Glutamatergic neuron (in vitro differentiated cells): ENCODE measurements at places on chromosomes 7 and 10.

DNA sequence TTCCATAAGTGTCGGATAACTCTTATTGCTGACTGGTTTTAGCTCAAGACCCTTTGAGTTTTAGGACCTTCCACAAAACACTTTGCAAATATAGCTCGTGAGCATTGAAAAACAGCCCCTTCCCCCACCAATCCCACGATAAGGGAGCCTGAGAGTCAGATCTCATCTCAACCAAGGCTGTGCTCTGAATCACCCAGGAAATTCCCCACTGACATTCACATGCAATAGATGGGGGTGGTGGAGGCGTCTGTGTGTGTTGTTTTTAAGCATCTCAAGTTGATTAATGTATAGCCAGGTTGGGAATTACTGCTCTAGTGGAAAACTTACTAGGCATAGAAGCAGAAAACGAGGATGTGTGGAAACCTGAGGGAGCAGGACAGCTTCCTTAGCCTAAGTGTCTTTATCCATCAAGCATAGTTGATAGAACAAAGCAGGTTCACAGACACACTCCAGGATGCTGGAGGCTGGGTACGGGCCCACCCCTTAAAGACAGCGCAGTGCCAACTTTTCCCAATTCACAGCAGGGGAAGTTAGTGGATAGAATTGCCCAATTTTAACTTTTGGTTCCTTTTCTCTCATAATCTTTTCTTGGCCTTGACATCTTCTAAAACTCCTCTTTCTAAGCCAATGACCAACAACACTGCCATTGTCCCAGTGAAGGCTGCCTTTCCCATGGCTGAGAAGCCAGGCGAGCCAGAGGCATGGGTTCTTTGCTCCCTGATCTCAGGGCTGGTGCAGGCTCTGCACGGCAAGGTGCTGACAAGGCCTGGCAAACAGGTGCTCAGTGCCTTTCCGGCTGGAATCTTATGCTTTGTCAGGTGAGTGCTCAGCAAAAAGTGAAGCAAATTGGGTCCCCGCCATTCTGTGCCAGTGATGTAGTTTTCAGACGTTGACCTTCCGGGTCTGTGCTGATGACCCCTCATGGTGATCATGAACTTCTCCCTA lies 98.5 kb upstream of the INSIG1 start:
- DNase-seq: no peak
- no peak overlapping the region for H3K27ac ChIP-seq
- no peaks in the 10 kb centered on the region for H3K36me3 ChIP-seq
- H3K4me1 ChIP-seq: no peaks in the 10 kb centered on the region
- no peak overlapping the region for H3K4me3 ChIP-seq

- H3K4me3 ChIP-seq: no peak overlapping the region
- H3K4me1 ChIP-seq: peaks cover 36% of the 10 kb centered on the region
- no peak for DNase-seq
- peaks cover 3% of the 10 kb centered on the region for H3K27me3 ChIP-seq
- H3K36me3 ChIP-seq: peaks cover 4% of the 10 kb centered on the region
Observed at GRCh38 chr10:2885288-2886278, 181.8 kb upstream of the PFKP start.

GRCh38 chr10:17782921-17783665 lies 26.1 kb upstream of the MRC1 start:
- H3K27ac ChIP-seq: no peak overlapping the region
- H3K4me3 ChIP-seq: no peak overlapping the region

GRCh38 chr7:95454438-95455045 lies 19.7 kb upstream of the PON2 start:
- peaks cover 1% of the 10 kb centered on the region for H3K4me1 ChIP-seq
- no peak overlapping the region for H3K27ac ChIP-seq
